SK-N-DZ (cell line): ENCODE measurements at places on chromosomes 7 and 10.

DNA sequence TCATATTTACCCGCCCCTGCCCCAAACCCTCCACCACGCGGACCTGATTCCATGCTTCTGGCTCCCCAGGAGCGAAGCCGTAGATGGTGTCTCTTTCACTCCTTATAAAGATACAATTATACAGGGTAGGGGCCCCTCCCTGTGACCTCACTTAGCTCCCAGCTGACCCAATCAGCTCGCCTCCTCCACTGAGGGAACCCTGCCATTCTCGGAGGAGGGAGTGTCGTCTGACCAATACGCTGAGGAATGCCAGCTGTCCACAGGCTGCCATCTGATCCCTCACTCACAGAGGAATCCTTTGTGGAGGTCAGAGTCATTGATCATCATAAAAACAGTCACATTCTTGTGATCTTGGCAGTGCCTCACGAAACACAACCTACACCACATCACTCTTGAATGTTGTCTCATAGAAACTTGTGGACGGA lies 67.5 kb upstream of the INSIG1 start:
- no peak for DNase-seq

DNA sequence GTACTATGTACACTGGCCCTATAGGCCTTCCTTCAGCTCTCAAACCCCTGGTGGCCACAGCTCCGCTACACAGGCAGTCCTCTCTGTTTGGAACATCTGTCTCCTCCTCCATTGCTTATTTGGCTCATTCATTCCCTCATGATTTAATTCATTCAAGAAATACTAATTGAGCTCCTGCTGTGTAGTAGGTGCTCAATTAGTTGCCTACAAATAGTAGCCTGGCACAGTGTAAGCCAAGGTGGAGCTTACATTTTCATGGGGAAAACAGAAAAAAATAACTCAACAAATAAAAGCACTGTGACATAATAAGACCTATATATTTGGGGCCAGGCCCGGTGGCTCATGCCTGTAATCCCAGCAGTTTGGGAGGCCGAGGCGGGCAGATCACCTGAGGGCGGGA lies 3.4 kb upstream of the FIS1 start:
- no peak for DNase-seq

- DNase-seq = peak; percentile 76
These were observed 202.6 kb downstream of the BUB3 start for GRCh38 chr10:123356799-123357198.

DNA sequence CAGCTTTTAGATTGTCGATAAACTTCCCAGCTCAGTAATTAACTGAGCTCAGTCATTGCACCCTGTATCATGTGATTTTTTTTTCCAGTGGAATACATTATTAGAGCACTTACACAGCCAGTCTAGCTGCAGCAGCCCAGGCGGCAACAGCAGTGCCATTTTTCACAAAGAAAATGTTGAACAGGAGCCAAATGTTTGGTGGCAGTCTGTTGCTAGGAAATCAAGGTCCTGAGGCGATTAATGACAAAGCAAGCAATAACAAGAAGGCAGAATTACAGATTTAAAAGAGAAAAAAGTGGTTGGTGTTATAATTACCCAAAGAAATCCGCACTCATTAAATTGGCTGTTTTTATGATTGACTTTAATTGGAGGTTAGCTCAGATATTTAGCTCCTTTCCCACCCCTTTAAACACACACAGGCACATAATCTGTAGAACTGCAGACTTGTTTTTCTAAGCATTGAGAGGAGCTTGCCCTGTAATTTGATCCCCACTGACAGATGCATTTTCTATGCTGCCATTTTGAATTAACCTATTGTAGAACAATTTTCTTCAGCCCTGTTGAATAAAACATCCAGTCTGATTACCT lies 267.4 kb downstream of the ADK start:
- peak; percentile 92 for DNase-seq

- DNase-seq = peak; percentile 58
These were observed 285.8 kb upstream of the CACNA2D1 start for GRCh38 chr7:82729172-82730030.

DNA sequence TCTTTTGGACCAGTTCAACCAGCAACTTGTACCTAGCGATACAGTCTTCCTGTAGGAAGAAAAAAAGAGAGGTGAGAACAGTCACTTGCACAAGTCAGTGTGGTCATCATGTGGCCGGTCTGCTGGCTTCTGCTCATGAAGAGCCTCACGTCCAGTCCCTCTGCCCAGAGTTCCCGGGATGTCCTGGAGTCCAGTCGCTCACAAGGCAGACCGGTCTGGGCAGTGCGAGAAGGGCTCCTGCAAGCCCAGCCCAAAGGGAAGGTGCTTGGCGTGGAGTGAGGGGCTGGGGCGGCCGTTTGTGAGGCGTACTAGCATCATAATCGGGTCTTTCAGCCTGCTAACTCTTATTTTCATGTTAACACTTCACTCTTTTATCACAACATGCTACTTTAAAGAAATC lies 222.7 kb downstream of the MLLT10 start:
- no peak for DNase-seq

GRCh38 chr10:93085272-93085859 lies 11.7 kb downstream of the CYP26A1 start:
- no peak for DNase-seq

DNA sequence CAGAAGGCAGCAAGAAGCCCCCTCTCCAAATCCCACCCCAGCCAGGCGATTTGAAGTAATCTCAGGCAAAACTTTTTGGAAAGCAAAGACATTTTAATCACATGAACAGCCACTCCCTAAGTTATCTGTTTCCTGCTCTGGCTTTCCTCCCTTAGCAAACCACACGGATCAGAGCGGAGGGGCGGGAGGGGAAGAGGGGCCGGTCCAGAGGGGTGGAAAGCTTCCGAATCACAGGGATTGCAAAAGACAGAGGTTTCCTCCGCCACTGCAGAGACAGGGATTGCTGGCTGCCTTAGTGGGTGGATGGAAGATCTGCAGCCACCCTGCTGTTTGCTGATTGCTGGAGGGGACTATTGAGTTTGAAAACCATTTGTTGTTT lies 41.2 kb downstream of the ZCCHC24 start:
- DNase-seq = no peak

DNA sequence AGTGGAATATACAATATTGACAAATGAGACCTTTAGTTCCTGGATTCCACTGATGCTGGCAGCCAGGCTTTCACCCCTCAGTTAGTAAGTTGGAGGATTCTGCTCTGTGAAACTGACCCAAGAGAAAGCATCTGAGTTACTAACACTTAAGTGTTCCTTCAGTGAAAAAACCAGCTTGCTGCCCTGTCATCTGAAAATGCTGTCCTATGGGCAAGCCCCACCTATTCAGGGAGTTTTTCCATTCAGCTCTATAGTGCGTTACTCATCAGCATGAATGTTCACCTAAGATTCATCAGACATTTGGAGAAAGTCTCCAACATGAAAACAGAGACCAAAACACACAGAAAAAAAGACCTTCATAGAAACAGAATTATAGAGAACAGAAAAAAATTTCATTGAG lies 37.9 kb downstream of the PRPF18 start:
- DNase-seq = no peak

GRCh38 chr7:98879198-98879978 lies 1.1 kb downstream of the TRRAP start:
- DNase-seq = peak; percentile 43

GRCh38 chr10:107984581-107984980 lies 820.1 kb upstream of the SORCS1 start:
- no peak for DNase-seq

DNA sequence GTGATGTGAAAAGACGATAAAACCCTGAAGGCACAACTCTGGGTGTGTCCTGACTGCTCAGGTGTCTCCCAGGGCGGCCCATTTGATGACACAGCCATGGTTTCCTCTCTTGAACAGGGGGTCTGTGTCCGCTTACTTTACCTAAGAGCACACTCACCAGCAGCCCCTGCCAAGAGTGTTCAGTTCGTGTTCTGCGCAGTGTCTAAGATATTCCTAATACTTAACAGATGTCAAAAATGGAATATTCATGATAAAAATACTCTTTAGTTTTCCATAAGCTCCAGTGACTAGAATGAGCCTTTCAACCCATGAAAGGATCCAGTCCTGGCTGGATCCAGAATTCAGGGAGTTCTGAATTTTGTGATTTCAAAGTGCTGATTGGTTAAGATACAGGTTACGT lies 492.4 kb downstream of the TNS3 start:
- DNase-seq = no peak

- no peak for DNase-seq
These were observed 30.5 kb upstream of the GNAT3 start for GRCh38 chr7:80542398-80542797.

GRCh38 chr7:124497176-124497575 lies 268.4 kb downstream of the GPR37 start:
- DNase-seq = peak; percentile 27

- DNase-seq = no peak
These were observed 9.2 kb downstream of the ITIH5 start for GRCh38 chr10:7657552-7657951.

DNA sequence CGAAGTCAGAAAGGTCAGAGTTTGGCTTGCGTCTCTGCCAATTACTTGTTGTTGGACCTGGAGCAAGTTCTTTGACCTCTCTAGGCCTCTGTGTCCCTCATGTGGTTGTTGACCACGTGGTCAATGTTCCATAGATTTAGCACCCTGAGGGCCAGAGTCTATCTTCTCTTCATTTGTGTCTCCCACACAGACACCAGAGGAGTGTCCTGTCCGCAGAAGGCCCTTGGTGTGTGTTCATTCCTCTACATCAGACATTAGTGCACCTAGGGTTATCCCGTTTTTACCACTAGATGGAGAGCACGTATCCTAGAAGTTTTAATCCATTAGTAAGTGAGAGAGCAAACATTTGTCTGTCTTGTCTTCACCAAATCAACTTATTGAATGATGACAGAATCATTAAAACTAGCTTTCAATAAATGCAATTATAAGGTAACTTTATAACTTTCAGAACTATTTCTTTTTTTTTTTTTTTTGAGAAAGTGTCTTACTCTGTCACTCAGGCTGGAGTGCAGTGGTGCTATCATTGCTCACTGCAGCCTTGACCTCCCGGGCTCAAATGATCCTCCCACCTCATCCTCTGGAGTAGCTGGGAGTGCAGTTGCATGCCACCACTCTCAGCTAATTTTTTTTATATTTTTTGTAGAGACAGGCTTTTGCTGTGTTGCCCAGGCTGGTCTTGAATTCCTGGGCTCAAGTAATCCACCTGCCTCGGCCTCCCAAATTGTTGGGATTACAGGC lies 122.5 kb upstream of the ANKRD1 start:
- peak; percentile 28 for DNase-seq

GRCh38 chr10:123140164-123140982 lies 4.6 kb downstream of the HMX3 start:
- DNase-seq = no peak

DNA sequence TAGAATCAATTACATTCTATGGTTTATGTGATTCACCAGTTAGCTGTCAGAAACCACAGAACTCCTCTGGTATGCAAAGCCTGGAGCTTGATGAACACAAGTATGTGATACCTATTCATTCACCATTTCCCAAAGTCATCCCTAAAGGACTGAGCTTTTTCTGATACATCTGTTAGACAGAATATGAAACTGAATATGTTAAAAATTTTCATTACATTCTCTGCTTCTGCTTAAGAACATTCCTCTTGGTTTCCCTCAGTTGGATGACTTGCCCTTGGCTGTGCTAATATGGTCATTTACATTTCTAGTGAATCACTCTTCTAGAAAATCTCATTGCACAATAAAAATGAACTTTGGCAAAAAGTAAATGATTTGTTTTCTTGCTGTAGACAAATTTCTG lies 10.8 kb upstream of the PON1 start:
- no peak for DNase-seq

- DNase-seq = no peak
These were observed 170.3 kb downstream of the TCERG1L start for GRCh38 chr10:131141207-131141606.

- DNase-seq = no peak
These were observed 9.7 kb upstream of the ZNF273 start for GRCh38 chr7:64893401-64893800.

DNA sequence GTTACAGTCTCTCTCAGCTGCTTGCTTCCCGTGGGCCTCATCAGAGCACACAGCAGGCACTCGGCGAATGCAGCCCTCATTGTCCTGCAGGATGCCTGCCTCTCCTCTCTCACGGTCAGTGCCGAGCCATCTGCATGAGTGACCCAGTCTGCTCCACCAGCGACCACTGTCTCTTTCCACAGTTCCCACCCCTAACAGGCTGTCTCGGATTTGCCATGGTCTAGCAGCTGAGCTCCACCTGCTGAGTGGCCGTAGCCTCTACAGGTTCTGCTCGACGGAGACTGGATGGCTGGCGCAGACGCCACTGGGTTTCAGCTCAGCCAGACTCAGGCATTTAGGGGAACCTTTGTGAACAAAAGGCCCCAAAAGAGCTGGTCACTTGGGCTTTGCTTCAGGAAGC lies 209.4 kb upstream of the FOXK1 start:
- DNase-seq = peak; percentile 56

DNA sequence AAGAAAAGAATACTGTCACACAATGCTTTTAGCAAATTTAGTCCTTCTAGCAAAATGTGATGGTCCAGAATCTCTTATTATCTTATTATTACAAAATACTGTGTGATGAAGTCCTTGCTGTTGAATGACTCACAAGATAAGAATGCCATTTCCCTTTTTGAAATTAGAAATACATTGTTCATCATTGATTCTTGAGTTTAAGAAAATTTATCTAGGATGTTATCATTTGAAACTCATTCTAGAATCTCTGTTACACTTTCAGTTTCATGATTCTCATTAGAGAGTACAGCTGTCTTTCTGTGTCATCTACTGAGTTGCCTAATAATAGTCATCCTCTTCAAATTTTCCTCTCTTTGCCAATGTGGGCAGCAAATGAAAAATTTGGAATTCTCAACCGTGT lies 9.6 kb downstream of the ZKSCAN5 start:
- DNase-seq = no peak

GRCh38 chr7:91396-92175 lies 100.8 kb upstream of the FAM20C start:
- no peak for DNase-seq

DNA sequence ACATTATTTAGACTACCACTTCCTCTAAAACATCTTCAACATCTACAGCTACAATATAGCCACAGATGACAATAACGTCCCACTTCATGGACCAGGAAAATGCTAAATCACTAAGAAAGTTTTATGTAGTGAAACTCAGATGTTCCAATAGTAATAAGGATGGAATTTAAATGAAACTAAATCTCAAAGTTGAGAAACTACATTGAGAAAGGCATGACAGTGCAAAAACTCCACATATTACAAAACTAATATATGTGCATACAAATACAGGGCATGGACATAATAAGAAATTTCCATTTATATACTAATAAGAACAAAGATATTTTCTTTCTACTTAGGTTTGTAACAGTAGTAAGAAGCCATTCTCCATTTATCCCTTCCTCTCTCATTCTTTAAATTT lies 31.1 kb downstream of the POT1 start:
- no peak for DNase-seq

- no peak for DNase-seq
These were observed 61.6 kb downstream of the GRK5 start for GRCh38 chr10:119268871-119269506.

- no peak for DNase-seq
These were observed 6.7 kb downstream of the LUC7L2 start for GRCh38 chr7:139366400-139366799.

- no peak for DNase-seq
These were observed 164.2 kb upstream of the ITGB1 start for GRCh38 chr10:33122014-33122809.

- DNase-seq = no peak
These were observed 20.0 kb upstream of the RBM33 start for GRCh38 chr7:155624412-155624811.

GRCh38 chr7:139180700-139181311 lies 50.2 kb upstream of the UBN2 start:
- DNase-seq = no peak
